Stomach (tissue), 19 donors: ENCODE measurements at places on chromosomes 7 and 10. TPM values are rescaled to one million over a fixed set of nuclear protein-coding genes. Genes with fewer than 3 reads are reported as not detected.

GRCh38 chr7:57071-57470, 135.3 kb upstream of the FAM20C start:
- H3K4me3 ChIP-seq = no peak overlapping the region
- H3K4me1 ChIP-seq = no peaks in the 10 kb centered on the region
- no peaks in the 10 kb centered on the region for H3K27me3 ChIP-seq
- H3K27ac ChIP-seq = no peak overlapping the region
- no peaks in the 10 kb centered on the region for H3K36me3 ChIP-seq

- H3K27me3 ChIP-seq = no peaks in the 10 kb centered on the region
- H3K4me1 ChIP-seq = no peaks in the 10 kb centered on the region
- DNase-seq = no peak
- no peaks in the 10 kb centered on the region for H3K36me3 ChIP-seq
These were observed 595.5 kb downstream of the LRMDA start for GRCh38 chr10:76026905-76027304.

DNA sequence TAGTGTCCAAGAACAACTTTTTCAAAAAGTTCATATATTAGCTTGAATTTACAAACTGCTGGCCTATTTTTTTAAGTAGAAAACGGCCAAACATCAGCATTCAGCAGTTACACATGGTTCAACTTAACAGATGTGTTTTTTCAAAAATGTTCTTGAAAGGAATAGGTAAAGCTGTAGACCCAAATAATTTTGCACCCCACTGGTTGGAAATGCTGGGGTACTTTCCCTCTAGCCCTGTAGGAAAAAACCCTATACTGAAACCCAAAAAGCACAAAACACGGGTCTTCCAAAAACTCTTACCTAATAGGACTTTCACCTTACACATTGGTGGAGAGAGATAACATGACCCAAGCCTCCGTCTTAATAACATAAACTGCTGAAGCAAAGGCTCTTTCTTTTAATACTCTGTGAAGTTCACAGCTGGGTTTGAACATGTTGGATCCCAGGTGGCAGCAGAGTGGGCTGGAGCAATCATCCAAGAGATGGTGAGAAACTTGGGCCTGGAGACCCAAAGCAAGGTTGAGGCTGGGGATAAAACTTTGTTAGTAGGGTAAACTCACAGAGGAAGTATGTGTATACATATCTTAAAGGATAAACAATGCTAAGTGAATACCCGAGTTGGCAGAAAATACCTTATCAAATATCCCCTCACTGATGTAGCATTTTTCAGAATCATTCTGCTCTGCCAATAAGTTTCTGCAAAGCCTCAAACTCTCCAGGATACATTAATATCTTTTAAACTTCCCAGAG, 629 bp upstream of the DNAJC9 start:
- H3K27ac ChIP-seq = peak overlapping the region; percentile 95
- DNase-seq = no peak
- H3K4me3 ChIP-seq = peak overlapping the region; percentile 89

DNA sequence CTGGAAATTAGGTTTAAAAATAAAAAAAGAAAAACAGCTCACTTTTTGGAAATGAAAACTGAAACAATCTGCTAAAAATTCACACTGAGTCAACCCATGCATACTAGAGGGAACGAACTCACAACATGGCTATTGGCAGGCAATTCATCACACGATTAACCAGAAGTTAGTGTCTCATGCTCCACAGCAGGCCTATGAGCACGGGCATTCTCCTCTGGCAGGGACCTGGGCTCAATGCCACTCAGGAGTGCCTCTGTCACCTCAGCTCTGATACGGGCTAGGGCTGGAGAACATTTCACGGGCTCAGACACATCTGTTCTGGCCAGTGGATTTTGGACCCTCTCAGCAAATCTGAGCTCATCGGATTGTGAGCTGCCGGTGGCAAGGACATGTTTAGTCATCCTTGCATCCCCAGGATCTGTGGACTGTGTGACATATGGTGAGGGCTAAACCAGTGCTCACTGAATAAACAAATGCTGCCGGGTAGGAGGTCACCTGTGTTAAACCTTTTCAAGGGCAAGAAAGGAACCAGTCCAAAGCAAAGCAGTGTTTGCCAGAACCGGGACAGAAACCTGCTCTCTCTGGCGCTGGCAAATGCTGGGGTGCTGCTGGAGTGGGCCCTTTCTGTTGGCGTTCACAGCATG, 40.1 kb downstream of the POLR3A start:
- no peaks in the 10 kb centered on the region for H3K4me1 ChIP-seq
- peaks cover 100% of the 10 kb centered on the region for H3K36me3 ChIP-seq
- peak; percentile 60 for DNase-seq
- peak overlapping the region; percentile 37 for H3K27ac ChIP-seq
- H3K4me3 ChIP-seq = no peak overlapping the region

The AKR1C3 gene
- 883 TPM for polyA plus RNA-seq

The NUTM2E gene
- polyA plus RNA-seq = not detected

The LRGUK gene
- not detected for polyA plus RNA-seq

The AOAH gene
- 1.6 TPM for polyA plus RNA-seq
